Hematopoietic multipotent progenitor cell treated with erythropoietin and hydrocortisone succinate and interleukin-3 and kit ligand, for 6 days (in vitro differentiated cells): ENCODE measurements at places on chromosomes 4 and X.

GRCh38 chr4:143558823-143559756, 45.6 kb downstream of the SMARCA5 start:
- DNase-seq: peak; percentile 88

- no peak for DNase-seq
Measured at GRCh38 chr4:38621831-38622230, 42.2 kb upstream of the KLF3 start.

DNA sequence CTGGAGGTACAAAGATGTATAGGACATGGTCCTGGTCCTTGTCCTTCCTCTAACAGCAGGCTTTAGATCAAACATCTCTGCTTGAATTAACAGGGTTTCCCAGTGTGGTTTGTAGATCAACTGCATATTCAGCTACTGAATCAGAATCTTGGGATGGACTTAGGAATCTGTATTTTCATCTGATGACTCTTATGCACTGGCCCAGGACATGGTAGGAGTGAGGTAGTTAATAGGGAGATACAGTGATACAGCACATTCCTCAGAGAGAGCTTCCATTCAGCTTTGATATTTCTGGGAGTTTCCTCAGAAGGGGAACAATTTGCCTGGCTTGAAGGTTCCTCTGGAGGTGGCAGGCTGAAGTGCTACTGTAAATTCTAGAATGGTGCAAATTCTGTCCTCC, 203.1 kb downstream of the LARP7 start:
- DNase-seq: no peak

- no peak for DNase-seq
Measured at GRCh38 chr4:37381040-37381668, 136.6 kb downstream of the NWD2 start.

DNA sequence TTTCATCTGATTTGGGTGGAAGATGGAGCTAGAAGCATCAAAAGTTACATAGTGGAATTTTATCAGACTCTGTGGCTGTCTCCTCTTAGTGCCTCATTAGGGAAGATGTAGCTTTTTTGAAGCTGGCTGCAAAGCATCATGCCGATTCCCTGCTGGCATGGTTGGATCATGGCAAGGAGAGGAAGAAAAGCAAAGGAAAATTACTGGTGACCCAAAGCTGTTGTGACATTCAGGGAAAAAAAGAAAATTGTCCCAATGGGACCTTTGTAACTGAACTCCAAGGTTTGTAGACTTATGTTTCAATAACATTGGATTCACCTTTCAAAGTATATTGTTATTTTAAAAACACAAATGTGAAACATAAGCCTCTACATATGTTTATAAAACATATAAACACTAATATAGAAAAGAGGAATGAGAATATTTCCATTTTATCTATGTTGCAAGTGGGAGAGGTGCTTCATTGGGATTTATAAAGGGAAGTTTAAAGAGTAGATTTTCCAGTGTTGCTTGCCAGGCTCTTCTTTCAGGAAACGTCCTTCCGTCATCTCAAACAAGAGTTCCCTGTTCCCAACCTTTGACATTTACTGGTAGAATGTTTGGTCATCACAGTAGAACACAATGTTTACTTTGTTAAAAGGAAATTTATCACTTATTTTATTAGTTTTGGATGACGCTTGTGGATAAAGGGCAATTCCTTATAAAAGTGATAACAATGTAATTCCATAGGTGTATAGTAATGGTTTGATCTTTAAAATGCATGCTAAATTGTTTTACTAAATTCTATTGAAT, 190.1 kb upstream of the GPRIN3 start:
- no peak for DNase-seq

DNA sequence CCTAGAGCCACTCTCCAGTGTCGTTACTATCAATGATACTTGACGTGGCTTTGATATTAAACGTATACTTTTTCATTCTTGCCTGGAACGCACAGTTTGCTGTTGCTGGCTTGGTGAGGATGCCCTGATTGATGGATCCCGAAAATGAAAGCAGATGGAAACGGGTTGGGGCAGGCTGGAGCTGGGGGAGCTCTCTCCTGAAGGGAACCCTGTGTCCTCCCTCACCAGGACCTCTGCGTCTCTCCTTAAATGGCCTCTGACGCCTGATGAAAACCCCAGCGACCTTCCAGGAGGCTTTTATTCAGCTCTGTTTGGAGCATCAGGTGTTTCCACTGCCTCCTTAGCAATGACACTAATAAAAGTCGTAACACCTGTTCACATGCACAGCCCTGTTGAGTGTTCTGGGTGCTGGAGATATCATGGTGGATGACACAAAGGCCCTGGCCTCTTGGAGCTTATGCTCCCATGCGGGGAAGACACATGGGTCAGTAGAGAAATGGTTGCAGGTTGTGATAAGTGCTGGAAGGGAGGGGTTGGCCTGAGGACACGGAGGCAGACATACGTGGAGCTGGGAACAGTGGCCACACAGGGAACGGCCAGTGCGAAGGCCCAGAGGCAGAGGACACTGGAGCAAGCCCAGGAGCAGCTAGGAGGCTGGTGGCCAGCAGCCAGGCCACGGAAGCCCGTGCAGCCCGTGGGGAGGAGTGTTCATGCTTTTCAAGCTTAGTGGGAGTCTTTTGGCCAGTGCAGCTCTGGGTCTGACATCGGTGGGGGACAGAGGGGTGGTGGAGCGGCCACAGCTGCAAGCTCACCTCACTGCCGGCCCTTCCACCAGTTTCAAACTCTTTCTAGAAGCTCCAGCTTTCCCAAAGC, 7.5 kb downstream of the MSANTD1 start:
- DNase-seq: no peak
